ENCODE measurements at places on chromosomes 6 and 20.

DNA sequence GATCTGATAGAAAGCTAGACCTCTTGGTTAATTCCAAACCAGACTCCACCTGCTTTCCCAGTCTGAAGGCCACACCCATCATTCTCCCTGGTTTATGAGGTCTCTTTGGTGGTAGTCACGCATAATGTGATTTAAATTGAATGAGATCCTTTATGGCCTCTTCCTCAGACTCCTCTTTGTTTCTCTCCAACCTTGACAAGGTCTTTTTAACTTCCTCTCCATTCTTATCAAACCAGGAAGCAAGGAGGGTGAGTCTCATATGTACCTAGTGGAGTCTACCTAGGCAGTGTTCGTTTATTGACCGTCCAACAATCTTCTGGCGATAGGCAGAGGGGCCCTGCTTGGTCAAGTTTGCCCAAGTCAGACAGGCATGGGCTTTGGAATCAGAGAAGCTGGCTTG is 184.2 kb upstream of the LAMP5 start:
- no peak for DNase-seq

- DNase-seq, result no peak
Observed at GRCh38 chr6:30806581-30807183, 62.3 kb upstream of the IER3 start.

GRCh38 chr20:1165521-1165920 is 19.3 kb downstream of the TMEM74B start:
- no peak for DNase-seq

GRCh38 chr6:143701349-143702234 is 23.8 kb downstream of the PHACTR2 start:
- no peak for DNase-seq

DNA sequence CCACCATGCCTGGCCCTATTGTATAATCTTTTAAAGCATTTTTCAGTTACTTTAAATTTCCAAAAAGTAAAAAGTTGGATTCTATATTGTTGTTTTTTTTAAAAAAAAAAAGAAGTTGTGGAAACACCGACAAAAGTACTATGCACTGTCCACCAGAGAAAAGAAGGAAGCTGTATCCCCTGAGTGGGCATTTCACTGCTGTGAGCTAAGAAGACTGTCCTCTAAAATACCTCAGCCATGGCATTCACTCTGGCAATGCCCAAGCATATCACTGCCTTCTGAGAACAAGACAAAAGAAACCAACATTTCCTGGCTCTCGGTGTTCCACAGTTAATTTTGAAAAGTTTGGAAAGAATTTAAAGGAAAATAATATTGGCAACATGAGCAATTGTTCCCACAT is 117.8 kb downstream of the IPCEF1 start:
- DNase-seq, result no peak

GRCh38 chr6:130526466-130526865 is 160.6 kb downstream of the TMEM200A start:
- peak; percentile 72 for DNase-seq

DNA sequence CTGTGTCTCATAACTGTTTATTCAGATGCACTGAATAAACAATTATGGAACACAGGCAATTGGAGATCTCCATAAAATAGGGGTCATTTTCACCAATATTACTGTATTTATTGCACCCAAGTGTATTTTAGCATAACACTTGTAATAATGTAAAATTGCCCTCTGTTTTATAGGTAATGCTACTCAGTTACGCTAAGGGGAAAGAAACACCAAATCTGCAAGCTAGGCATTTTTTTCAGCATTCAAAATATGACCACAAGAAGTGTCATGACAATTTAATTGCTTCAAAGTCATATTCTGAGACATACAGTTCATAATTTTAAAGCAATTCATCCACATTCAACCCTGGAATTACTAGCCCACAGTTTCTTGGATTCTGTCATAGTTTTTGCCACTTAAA is 643.2 kb upstream of the NOX3 start:
- no peak for DNase-seq

DNA sequence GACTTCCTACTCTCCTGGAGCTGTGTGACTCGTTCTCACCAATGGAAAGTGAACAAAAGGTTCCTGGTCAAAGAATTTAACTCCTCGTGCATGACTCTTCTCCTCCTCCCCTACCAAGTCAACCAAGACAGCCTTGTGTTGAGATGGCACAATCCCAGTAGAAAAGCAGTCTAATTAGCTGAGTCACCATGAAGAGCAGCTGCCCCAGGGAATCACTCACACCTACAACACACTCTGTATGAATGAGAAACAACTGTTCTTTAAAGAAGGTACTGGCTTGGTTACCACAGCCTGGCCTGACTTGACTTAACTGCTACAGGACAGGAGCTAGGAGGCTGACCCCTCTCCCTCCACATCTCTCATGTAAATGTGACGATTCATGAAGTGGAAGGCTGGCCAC is 2.9 kb upstream of the HLA-DOB start:
- DNase-seq, result no peak

- DNase-seq, result no peak
Observed at GRCh38 chr20:47062226-47062890, 167.7 kb downstream of the EYA2 start.

DNA sequence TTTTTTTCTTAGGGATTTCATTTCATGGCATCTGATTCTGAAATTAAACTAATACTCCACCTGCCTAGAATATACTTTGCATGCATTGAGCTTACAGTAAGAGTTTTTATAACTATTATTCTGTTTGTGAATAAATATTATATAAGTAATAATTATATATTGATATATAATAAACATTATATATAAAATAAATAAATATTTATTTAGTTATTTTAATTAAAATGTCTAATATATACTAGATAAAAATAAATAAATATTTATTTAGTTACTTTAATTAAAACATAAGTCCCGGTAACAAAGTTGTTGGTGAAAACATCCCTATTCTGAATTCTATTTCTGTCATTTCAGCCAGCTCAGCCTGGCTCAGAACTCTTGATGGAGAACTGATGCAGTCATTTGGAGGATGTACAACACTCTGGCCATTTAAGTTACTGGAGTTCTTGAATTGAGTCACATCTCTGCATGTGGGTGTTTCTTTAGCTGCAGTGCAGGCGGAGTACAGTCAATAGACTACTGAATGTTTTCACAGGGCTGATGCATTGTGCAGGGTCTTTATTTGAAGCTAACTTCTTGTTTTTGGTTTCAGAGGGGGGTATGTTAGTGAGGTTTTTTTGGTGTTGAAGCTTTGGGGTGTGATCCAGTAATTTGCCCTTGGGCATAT is 508.9 kb upstream of the ADGRB3 start:
- DNase-seq, result no peak

DNA sequence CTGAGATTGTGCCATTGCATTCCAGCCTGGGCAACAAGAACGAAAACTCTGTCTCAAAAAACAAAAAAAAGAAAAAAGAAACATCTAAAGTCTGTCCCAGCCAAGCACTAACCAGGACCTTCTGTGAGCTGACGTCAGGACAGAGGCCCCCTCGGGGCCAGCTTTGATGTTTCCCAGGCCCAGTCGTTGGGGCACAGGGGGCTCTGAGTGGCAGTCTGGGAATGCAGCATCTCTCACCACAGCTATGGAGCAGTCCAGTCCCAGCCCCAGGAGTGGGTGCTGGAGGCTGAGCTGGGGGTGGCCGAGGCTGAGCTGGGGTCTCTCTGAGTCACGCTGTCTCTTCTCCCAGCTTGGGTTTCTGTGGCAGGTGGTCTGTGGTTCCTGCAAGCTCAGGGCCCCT is 46.0 kb upstream of the SRF start:
- no peak for DNase-seq

GRCh38 chr6:148441454-148441911 is 98.8 kb downstream of the SASH1 start:
- DNase-seq, result no peak

- DNase-seq, result no peak
Observed at GRCh38 chr20:18983796-18984195, 170.2 kb downstream of the SCP2D1 start.

DNA sequence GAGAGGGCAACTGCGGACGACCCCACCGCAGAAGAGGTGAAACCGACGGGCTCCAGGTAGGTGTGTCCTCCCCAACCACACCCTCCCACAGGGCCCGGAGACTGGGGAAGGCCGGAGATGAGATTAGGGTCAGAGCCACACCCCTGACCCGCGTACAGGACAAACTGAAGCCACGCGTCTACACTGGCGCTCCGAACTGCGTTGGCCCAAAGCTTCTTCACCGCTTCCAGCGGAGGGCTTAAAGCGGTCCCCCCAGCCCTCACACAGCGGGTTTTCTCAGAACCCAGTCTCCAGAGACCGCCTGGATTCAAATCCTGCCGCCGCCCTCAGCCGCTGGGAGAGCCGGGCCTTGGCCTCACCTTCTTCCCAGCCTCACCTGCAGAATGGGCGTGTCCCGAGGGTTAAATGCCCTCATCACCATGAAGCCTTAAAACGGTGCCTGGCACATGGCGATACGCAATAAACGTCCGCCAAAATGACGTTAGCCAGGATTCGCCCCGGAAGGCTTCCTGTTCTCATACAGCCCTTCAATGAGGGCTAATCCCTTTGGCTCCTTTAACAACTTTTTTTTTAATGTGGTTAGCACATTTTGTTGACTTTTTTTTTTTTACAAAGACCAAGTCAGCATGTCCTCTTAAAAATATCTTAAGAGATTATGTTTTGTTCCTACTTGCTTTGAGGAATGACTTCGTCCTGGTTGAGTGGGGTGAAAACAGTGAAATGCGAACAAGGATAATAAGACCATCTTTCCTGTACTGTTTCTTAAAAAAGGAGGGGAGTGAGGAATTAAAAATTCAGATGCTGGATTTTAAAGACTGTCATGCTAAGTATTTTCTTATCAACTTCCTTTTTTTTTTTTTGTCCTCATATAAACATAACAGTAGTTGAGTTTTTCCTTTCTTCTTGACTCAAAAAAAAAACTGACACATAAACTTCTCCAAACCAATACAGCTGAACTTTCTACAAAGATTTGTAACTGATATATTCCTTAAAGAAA is 15.1 kb upstream of the ZNF217 start:
- DNase-seq, result no peak
